ENCODE measurements at places on chromosomes 11 and 22.

GRCh38 chr11:28835790-28836189 lies 727.6 kb downstream of the METTL15 start:
- DNase-seq: no peak

DNA sequence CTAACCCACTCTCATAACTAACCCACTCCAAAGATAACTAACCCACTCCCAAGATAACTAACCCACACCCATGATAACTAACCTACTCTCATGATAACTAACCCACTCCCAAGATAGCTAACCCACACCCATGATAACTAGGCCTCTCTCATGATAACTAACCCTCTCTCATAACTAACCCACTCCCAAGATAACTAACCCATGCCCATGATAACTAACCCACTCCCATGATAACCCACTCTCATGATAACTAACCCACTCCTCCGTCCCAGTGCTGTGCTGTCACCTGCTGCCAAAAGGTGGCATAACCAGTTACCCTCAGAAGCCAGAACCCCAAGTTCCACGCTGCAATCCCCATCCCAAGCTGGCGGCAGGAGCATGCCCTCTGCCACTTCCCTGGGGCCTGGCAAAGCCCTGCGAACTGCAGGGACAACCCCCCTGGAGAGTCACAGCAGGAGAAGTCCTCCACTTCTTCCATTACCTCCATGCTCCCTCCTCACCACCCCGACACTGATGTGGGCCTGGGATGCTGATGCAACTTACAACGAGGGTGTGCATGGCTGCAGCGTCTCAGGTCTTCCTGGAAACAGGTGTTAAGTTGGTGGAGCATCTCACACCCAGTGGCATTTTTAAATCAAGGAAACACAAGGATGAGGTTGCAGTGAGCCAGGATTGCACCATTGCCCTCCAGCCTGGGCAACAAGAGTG lies 30.8 kb upstream of the CELSR1 start:
- peak; percentile 20 for DNase-seq

GRCh38 chr22:30681831-30682230 lies 12.8 kb upstream of the OSBP2 start:
- no peak for DNase-seq

GRCh38 chr11:69306821-69307220 lies 12.9 kb downstream of the MYEOV start:
- DNase-seq: no peak

GRCh38 chr11:116326146-116326545 lies 446.6 kb downstream of the BUD13 start:
- no peak for DNase-seq

DNA sequence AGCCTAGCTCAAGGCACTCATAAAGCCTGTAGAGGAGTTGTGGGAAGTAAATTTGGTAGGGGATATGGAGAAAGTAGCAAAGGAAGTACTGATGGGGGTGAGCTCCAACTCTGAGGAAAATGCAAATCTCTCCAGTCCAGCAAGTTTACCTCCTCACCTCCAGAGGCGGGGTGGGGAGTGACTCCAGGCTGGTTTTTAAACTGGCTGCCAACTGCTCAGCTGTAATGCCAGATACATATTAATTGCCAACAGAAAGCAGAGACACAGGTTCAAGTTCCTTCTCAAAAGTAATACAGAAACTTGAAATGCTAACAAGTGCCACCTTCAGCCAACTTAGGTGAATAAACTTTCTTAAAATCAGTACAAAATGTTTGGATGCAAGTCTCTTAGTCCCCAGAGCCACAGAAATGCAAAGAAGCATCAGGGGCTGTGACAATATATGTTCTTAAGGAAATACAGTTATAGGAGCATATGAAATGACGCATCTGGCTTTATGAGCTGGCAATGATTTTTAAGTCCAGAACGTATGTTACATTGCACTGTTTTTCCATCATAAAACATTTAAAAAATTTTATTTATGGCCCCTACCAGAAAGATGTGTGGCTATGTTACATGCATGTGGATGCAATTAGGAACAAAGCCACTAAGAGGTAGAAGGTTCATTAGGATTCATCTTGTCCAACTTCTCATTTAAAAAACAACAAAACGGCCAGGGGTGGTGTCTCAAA lies 436.4 kb upstream of the CCDC90B start:
- no peak for DNase-seq

- DNase-seq: no peak
Observed at GRCh38 chr11:12989428-12990161, 19.5 kb upstream of the RASSF10 start.

DNA sequence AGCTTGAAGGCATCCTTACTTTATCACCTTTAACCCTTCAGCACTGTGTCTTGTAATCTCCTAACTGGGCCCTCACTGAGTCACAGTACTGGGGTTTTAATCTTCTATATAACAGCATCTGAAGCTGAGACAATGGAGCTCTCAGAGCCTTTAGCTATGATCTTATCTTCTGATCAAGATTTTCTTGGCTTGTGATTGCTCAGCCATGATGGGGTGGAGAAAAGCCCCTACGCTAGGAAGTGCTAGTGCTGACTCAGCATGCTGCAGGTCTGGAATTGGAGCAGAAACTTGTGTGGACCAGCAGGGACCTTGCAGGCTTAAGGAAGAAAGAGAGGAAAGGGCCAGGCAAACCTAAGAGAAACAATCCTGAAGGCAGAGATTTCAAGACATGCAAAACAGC lies 71.7 kb upstream of the EED start:
- no peak for DNase-seq

DNA sequence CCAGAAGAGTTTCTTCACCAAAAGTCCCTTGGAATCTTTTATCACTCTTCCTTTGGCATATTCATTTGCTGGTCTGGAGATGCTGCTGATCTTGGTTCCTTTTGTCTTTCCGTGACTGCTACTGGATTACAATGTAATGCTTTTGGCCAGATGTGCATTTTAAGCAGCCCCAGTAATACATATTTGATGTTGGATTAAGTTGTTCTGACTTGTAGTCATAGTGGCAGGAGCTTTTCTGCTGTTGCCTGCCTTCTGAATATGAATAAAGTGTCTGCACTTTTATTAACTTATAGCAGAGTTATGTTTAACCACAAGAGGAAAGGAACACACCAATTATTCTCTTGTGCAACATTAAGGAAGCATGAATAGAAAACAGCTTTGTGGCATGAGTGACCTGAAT lies 360.0 kb upstream of the DDI1 start:
- no peak for DNase-seq

DNA sequence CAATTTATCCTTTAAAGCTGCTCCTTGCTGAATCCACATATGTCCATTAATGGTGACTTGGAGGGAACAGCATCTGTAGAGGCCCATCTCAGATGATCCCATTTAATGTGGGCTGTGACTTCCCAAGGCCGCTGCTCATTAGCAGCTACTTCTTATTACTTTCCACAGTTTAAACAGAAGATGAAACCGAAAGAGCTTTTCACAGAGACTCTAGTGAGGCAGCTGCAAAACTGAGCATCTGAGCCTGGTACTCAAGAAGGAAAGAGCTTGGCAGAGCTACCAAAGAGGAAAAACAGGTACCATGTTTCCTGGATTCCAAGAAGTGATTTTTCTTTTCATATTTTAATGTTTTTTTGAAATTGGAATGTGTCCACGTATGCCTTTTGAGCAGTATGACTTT lies 110.5 kb upstream of the NARS2 start:
- no peak for DNase-seq

- peak; percentile 22 for DNase-seq
Observed at GRCh38 chr11:85822814-85823213, 11.9 kb upstream of the SYTL2 start.

- DNase-seq: peak; percentile 60
Observed at GRCh38 chr22:38696606-38697424, 3.9 kb downstream of the JOSD1 start.

- DNase-seq: no peak
Observed at GRCh38 chr22:48099251-48099650, 1336.8 kb downstream of the TBC1D22A start.

- DNase-seq: no peak
Observed at GRCh38 chr22:48949375-48950149, 878.1 kb downstream of the BRD1 start.

DNA sequence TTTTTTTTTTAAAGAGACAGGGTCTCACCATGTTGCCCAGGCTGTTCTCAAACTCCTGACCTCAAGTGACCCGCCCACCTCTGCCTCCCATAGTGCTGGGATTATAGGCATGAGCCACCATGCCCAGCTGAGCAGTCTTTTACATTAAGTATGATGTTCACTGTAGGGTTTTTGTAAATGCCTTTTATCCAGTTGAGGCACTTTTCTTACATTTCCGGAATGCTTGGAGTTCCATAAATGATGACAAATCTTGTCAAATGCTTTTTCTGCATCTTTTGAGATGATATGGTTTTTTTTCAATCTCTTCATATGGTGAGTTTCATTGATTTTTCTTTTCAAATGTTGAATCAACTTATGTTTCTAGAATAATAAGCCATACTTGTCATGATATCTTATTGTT lies 29.4 kb upstream of the CTTN start:
- DNase-seq: no peak

GRCh38 chr11:2771758-2772466 lies 72.1 kb upstream of the KCNQ1OT1 start:
- no peak for DNase-seq

DNA sequence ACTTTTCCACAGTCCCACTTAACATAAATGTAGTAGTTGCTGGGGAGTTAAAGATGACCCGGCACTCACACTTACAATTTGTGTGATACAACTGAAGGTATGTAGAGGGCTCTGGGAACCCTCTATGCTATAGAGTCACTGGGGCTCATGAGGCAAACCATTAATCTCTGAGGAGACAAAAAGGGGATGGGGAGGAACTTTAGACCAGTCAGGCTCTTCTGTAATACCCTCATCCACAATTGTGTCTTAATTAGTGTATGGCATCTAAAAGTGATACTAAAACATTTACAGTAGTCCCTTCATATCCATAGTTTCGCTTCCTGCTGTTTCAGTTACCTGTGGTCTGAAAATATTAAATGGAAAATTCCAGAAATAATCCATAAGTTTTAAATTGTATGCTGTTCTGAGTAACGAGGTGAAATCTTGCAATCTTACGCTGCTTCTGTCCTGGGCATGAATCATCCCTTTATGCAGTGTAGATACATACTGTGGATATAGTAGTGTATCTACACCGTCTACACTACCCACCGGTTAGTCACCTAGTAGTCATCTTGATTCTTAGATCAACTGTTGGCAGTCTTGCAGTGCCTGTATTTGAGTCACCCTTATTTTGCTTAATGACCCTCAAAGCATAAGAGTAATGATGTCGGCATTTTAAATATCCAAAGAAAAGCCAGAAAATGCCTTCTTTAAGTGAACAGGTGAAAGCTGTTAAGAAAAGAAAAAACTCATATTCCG lies 12.2 kb downstream of the CBL start:
- no peak for DNase-seq

DNA sequence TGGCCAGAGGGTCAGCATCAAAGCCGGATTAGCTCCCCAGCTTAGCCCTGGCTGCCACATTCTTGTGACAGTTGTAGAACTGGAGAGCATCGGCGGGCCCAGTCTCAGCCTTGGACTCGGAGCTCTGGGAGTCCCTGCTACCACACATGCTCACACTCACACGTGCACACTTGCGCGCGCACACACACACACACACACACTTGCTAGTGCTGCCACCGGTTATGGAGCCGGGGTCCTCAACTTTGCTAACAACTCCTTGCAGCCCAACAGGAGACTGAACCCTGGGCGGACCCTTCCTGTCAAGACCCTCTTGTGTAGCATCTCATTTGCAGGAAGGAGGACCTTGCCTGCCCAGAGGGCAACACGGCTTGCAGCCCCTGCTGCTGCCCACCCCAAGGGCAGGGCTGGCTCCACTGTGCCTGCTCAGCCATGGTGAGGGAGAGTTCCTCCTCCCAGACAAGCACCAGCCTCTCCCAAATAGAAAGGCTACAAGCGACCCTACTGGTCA lies 107.6 kb downstream of the WNT7B start:
- DNase-seq: no peak

DNA sequence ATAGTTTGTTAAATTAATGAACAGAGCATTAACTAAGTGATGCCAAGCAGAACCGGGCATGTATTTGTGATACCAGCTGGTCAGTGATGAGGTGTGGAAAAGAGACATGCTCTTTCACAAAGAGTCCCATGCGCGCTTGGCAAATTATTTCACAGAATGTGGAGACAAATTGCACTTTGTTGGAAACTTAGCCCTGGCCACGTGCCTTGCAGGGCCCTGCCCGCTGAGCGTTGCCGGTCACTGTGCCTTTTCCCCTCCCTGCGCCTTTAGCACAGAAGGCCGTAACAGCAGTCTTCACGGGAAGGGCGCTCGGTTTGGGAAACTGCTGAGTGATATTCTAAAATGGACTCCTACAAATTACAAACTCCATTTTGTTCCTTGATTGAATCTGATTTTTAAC lies 235.9 kb downstream of the TBC1D22A start:
- no peak for DNase-seq

GRCh38 chr11:11211888-11212287 lies 141.2 kb downstream of the CSNK2A3 start:
- DNase-seq: no peak

DNA sequence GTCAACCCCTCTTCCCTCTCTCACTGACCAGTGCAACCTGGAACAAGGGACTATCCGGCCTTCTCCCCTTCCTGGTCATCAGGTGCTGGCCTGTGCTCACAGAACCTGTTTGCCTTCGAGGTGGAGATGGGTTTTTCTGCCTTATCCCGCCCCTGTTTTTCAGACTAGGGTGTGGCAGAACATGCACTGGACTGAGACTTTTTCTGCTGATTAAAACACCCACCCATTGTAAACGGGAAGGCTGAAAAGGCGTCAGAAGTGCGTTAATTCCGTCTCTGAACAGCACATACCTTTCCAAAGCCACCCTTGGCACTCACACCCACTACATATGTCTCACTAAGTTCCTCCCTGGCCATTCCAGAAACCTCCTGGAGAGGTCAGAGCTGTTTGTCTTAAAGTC lies 4.4 kb upstream of the B3GNT6 start:
- DNase-seq: no peak

DNA sequence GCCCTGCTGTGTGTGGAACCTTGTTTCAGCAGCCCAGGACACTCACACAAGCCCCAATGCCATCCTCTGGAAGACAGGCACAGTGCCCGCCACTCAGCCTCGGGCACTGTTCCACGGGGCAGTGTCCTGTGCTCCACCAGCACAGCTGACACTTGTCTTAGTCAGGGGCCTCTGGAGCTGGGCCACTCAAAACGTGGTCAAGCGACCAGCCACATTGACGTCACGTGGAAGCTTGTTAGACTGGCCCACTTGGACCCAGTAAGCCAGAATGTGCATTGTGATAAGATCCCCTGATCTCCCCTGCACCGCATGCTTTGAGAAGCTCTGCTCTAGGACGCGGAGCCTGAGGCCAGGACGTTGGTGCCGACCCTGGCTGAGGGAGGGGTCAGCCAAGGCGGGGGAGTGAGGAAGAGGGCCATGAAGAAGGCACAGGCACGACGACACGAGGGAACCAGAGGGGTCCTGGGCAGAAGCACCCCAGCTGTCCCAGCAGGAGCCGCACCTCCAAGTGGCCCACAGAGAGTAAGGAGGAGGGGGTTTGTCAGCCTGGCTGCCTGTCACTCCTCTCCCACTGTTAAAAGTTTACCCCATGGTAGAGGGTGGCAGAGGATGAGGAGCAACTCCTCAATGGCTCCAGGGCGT lies 64.6 kb downstream of the LINC01488 start:
- no peak for DNase-seq

GRCh38 chr11:69153661-69154060 lies 2.1 kb upstream of the SMIM38 start:
- DNase-seq: no peak

- DNase-seq: peak; percentile 88
Observed at GRCh38 chr11:118194835-118195627, 18.6 kb upstream of the SCN2B start.

Data from SW480 (cell line).